ENCODE measurements at places on chromosomes 12 and 14.

GRCh38 chr12:66662729-66663128 lies 16.1 kb downstream of the GRIP1 start:
- DNase-seq = peak; percentile 64

DNA sequence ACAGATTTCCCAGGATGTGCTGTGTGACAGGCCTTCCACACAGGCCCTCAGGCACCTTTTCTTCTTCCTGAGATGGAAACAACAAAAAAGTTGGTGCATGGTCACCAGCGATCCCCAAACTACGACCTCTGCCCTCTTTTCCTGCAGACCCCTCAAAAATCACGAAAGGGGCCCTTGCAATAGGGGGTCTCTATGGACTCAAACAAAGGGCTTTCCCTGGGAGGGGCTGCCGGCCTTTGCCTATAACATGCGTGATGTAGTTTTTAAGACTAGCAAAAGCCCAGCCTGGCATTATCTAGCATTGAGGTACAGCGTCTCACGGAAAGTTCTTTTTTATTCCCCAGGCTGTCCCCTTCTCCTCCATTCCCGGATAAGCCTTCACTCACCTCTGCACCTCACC lies 71.2 kb downstream of the DIO3 start:
- no peak for DNase-seq

- DNase-seq = no peak
These were observed 109.6 kb downstream of the SLC38A6 start for GRCh38 chr14:61090432-61091216.

DNA sequence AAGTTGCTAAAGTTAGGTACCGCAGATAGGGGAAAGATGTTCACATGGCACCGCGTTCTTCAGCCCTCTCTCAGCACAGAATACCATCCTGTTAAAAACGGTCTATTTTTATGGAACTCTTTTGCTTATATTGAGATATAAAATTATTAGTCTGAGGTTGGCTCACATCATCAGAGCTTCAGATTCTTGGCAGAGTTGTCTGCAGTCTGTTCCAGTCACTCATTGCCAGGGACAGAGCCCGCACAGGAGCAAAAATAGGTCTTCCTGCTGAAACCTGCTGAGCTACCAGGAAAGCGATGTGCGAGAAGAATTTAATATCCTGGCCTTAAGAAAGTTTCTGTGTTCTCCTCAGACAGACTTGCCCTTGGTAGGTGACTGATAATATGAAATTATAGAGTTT lies 249.8 kb downstream of the VRK1 start:
- no peak for DNase-seq

GRCh38 chr12:27260746-27261145 lies 16.7 kb downstream of the STK38L start:
- no peak for DNase-seq
